ENCODE measurements at places on chromosomes 6 and 20. TPM values are rescaled to one million over a fixed set of nuclear protein-coding genes. Genes with fewer than 3 reads are reported as not detected.
A peak's percentile ranks its signal among the peaks of the same experiment; 100 is the strongest.

DNA sequence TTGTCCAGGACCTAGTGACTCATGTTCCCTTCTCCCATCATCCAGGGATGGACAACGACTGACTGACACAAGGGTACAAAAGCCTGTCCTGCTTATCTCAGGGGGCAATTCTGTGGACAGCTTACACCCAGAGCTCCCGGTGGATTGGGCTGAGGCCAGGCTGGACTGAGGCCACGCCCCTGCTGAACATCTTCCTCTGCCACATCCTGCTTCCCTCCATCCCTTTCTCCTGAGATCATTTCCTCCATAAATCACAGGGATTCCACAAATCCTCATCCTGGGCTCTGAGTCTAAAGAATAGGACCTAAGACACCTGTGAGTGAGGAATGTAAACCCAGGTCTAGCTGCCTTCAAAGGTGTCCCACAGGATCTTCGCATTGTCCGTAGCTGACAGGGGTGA lies 30.4 kb upstream of the RNF24 start:
- DNase-seq = peak; percentile 72

DNA sequence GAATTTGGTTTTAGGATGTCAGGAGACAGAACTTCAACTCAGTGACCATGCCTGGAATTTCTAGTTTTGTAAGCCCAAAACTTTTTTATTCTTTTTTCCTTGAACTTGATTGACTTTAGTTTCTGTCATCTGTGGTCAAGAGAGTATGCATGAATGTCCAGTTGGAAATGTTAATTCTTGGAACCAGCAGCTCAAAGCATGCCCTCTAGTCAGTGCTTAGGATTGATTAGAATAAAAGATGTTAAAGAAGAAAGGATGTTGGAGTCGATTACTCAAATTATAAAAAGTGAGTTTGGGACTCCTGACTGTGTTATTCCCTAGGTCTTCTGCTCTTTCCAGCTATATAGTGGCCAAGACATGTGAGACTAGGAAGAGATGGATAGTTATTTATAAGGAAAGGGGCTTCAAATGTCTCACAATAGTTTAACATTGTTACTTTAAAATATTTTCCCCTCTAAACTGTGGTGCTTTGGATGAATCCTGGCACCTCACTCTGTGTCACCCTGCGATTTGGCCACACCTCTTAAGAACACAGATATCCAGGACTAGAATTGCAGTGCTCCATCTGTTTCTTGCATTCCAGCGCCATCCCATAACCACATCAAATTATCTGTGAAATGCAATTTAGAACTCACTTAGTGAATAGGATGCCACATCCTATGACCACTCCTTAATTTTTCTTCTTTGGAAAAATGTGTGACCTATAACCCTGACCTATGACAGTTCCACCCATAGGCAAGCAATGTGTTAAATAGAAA lies 298.5 kb downstream of the EYA4 start:
- no peak for DNase-seq

Gene PCSK2
- not detected for total RNA-seq

DNA sequence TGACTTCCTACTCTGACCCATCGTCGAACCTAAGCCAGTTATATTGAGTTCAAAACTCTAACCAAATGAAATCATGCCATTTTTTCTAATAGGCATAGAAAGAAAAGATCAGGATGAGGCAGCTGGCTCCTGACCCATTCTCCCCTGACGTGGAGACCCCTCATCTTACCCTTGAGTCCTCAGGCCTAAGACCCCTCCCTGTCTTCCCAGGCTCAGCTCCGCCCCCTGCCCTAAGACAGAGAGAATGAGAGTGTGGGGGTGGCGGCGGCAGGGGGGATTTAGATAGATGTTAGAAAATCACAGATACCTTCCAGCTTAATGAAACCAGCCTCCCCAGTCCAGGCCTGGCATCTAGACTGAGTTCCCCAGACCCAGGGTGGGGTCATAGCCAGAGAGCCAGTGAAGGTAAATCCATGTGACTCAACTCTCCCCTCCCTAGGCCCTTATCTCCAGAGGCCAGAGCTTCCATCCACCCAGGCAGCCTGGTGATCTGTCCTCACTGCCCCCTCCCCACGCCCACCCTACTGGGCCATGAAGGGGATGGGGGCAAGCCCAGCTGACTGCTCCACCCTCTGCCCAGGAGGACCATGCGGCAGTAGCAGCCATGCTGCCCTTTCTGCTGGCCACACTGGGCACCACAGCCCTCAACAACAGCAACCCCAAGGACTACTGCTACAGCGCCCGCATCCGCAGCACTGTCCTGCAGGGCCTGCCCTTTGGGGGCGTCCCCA lies 6.8 kb downstream of the TMEM63B start:
- DNase-seq = no peak

GRCh38 chr6:116424001-116424400 lies 37.2 kb upstream of the CALHM6 start:
- DNase-seq = no peak

GRCh38 chr6:134515986-134516385 lies 198.1 kb upstream of the SGK1 start:
- no peak for DNase-seq

Data from fibroblast of villous mesenchyme (primary cell).